ENCODE measurements at places on chromosomes 5 and 9.
A peak's percentile ranks its signal among the peaks of the same experiment; 100 is the strongest.

- no peak for DNase-seq
These were observed 116.7 kb upstream of the LPCAT1 start for GRCh38 chr5:1640421-1640881.

GRCh38 chr5:56829137-56829908, 14.0 kb downstream of the MAP3K1 start:
- DNase-seq: peak; percentile 50

GRCh38 chr5:115641948-115642347, 16.1 kb upstream of the TMED7 start:
- no peak for DNase-seq

DNA sequence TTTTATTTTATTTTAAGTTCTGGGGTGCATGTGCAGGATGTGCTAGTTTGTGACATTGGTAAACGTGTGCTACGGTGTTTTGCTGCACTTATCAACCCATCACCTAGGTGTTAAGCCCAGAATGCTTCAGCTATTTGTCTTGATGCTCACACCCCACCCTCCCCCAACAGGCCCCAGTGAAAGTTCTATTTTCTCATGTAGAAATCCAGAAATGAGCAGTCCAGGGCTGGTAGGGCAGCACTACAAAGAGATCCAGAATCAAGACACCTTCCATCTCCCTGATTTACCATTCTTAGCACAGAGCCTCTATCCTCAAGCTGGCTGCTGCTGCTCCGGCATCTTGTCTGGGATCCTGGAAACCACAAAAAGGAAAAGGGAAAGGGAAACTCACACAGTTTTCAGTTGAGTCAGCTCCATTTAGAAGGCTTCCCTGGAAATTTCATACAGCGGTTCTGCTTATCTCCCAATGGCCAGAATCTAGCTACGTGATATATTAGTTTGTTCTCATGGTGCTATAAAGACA, 85.4 kb upstream of the SMARCA2 start:
- DNase-seq: no peak

DNA sequence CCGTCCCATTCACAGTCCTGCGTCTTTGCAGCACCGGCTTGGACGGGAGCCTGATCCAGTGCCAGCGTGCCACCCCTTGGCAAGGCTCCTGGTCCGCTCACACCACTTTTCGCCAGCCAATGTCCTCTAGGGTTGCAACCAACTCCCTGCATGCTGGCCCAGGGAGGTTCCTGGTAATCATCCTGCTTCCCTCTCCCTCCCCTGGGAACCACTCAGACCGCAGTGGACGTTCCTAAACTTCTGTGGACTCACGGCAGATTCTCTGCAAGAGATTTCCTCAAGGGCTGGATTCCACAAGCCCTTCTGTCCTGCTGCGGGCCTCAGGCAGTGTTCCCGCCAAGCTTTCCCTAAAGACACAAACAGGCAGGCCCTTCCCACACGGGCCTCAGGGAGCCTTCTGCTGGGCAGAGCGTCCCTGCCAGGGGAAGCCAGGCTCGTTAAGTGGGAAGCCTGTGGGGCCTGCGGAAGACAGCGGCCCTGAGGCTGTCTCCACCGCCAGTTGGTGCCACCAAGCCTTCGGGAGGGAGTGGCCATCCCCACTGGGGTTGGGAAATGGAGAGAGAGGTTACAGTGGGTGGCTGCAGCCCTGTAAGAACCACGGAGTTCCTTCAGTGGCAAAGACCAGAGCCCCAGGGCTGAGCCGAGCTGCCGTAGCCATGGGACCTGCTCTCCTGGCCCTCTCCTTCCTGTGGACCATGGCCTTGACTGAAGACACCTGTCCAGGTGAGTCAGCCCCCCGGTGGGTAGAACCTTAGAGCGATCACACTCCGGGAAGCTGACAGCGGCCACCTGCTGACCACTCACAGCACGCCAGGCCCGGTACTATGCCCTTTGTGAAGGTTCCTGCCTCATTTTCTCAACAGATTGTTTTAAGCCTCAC, 16.4 kb upstream of the FCN2 start:
- no peak for DNase-seq

GRCh38 chr5:104199771-104200170, 637.2 kb upstream of the NUDT12 start:
- DNase-seq: no peak

All from naive B cell (primary cell).